RWPE1 (cell line): ENCODE measurements at places on chromosomes 6 and 20.

GRCh38 chr6:51163843-51164529 is 345.3 kb downstream of the TFAP2B start:
- DNase-seq: no peak

DNA sequence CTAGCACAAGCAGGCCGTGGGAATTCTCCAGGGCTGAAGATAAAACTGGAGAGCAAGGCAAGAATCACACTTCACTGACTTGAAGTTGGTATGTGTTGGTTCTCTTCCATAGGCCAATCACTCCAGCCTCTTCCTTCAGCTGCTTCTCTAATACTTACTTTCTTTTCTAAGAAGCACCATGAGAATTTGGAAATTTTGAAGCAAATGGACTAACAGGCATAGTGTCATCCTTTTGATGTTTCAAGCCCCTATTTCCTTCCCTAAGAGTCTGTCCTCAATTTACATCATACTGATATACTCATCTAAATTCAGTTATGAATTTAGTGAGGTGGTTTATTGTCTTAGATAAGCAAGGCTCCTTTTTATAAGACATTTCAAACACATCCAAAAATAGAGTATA is 24.0 kb downstream of the SLC26A8 start:
- no peak for DNase-seq

GRCh38 chr6:79001415-79001814 is 76.6 kb downstream of the PHIP start:
- DNase-seq: no peak

DNA sequence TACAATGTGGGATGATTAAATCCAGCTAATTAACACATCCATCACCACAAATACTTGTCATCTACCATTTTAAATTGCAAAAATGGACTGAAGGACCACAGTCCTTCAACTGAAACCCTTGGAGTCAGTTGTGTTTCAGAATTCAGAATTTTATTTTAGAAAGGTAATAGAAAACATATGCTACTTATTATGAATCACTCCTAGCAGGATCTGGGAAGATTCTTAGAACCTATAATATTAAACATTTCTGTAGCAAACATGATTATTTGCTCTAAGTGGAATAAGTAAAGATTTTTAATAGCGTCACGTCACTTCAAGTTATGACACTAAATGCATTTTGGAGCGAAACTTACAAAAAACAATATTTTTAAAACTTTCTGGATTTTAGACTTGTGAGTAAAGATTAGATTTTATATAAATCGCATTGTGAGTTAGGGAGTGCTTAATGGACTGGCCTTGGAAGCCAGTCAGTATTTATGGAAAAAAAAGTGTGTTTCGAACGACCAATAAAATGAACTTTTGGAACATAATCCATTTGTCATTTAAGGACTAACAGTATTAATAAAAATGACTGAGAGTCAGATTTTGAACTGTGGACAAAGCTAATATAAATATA is 71.8 kb upstream of the PHACTR2 start:
- no peak for DNase-seq

- DNase-seq: no peak
Observed at GRCh38 chr6:112470950-112471349, 123.8 kb downstream of the RFPL4B start.

DNA sequence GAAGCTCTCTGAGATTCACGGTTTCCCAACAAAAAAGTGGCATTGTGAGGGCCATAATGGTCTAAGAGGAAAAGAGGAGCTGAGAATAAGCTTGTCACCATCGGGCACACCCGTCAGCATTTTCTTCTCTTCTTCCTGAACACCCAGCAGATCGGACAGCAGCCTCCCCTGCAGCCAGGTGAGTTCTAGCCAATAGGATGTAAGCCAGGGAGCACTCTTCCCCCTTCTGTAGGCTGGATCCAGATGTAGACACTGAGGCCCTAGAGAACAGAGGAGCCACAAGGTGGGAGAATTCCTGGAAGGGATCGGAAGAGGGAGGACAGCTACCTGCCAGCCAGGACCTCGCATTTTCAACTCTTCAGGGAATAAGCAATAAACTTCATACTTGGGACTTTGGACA is 228.0 kb downstream of the SYNDIG1 start:
- DNase-seq: no peak

GRCh38 chr20:1225783-1226654 is at the start of gene RAD21L1:
RAD21L1 (plus strand) TSS chr20:1226044; CDS start chr20:1228454, 2,410 bp downstream.
- peak; percentile 96 for DNase-seq

GRCh38 chr20:31824554-31825313 is 5.6 kb downstream of the MYLK2 start:
- no peak for DNase-seq

DNA sequence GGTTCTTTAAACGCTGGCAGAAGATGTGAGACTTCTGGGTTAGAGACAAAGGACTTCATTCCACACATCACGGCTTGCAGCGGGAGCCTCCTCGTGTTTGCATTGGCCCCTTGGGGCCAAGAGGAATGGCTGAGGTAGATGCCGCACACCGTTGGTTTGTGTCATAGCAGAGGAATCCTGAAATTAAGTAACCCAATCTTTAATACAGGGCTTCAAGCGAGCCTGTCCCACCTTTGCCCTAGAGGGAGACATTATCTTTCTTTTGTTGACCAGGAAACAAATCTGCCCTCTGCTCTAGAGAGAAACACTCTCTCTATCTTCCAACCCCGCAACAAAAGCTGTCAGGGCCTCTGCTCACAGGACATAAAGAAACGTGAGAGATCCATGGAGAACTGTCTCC is 277.5 kb upstream of the ZFP64 start:
- no peak for DNase-seq
